Astrocyte (in vitro differentiated cells and primary cell): ENCODE measurements at places on chromosomes 11 and 22. TPM values are rescaled to one million over a fixed set of nuclear protein-coding genes. Genes with fewer than 3 reads are reported as not detected.

Gene GAL3ST3
- 0.46 and 0.61 TPM in 2 replicates for total RNA-seq

DNA sequence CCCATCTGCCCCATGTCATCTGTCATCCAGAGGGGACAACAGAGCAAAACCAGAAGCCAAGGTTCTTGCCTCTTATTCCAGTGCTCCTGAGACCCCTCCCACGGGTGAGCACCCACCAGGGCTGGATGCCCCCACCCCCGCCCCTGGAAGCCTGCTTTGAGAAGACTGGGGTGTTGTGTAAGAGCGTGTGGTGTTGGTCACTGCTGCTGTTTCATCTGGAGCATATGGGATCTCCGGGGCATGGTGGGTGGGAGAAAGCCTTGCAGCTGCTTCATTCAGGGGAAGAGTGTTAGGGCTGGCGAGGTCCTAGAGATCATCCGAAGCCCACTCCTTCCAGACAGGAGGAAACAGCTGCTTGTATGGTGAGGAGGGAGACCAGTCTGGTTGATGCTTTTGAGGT, 54.1 kb downstream of the CHRDL2 start:
- DNase-seq, result no peak

DNA sequence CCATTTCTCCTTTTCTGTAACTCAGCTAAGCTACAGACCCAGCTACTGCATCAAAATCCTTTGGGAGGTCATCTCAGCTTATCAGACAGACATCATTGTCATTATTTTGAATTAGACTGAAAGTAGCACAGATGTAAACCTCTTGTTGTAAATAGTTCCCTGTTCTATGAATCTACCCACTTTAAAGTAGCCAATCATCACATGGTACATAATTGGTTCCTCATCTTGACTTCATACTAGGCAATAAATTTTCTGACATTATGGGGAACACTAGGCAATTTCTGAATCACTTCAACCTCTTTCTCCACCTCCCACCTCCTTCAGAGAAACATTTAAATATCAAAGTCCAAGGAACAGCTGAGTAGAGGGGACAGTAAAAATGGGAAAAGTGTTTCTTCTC, 47.9 kb downstream of the MPPED2 start:
- DNase-seq, result no peak

- DNase-seq, result no peak
These were observed 72.9 kb downstream of the ABTB2 start for GRCh38 chr11:34284811-34285481.

- DNase-seq, result no peak
These were observed 43.1 kb downstream of the TRAF6 start for GRCh38 chr11:36467012-36467411.

- DNase-seq, result no peak
These were observed 744.3 kb downstream of the NTM start for GRCh38 chr11:132114743-132115142.

- DNase-seq, result no peak
These were observed 26.6 kb downstream of the SHANK3 start for GRCh38 chr22:50699001-50699755.

Gene MYBPC3
- not detected in 2 replicates for total RNA-seq

- DNase-seq, result no peak
These were observed 21.6 kb downstream of the CYB5R2 start for GRCh38 chr11:7651700-7652099.

Gene CCDC87
- total RNA-seq, result 0.31 and 0.34 TPM in 2 replicates
